ENCODE measurements at places on chromosomes 2 and 18.

GRCh38 chr18:63258749-63259566 is 60.6 kb downstream of the BCL2 start:
- DNase-seq: no peak

DNA sequence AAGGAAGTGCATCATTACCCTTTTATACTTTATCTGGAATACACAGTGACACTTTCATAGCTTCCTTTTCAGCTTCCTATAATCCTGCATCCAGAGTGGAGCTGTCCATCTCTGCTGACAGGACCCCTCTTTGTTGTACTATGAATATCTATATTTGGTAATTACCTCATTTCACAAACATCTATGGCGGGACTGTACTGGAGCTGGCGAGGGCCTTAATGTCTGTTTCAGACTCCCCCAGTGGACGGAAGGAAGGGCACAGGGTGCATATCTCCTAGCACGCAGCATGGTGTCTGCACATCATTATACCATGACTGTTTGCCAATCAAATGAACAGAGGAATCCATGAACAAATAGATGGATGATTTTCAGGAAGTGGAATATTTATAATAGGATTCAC is 142.3 kb downstream of the SOX11 start:
- DNase-seq: no peak

GRCh38 chr2:174027956-174028355 is 62.8 kb upstream of the SP3 start:
- peak; percentile 68 for DNase-seq

DNA sequence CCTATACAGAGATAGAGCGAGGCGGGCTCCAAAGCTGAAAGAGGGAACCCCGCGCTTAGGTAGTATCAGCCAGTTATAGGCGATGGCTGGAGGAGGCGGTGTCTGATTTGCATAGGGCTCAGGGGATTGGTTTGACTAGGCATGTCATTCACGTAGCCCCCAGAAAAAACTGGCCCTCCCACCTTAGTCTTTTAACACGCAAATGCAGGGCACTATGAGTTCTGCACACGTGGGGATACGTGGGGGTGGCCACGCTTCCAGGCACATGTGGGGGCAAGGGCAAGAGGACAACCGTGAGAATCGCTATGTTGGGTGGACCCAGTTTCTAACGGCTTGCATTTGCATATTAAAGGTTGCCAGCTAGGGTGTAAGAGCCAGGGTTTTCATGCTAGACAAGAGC is 56.7 kb upstream of the MSTN start:
- peak; percentile 32 for DNase-seq

GRCh38 chr18:57983965-57984364 is 60.1 kb upstream of the NEDD4L start:
- DNase-seq: no peak

- no peak for DNase-seq
Observed at GRCh38 chr2:112486895-112487294, 4.9 kb downstream of the TTL start.

- DNase-seq: peak; percentile 24
Observed at GRCh38 chr2:209458008-209458979, 34.4 kb downstream of the MAP2 start.

- peak; percentile 79 for DNase-seq
Observed at GRCh38 chr2:174561283-174561971, 36.2 kb downstream of the WIPF1 start.

DNA sequence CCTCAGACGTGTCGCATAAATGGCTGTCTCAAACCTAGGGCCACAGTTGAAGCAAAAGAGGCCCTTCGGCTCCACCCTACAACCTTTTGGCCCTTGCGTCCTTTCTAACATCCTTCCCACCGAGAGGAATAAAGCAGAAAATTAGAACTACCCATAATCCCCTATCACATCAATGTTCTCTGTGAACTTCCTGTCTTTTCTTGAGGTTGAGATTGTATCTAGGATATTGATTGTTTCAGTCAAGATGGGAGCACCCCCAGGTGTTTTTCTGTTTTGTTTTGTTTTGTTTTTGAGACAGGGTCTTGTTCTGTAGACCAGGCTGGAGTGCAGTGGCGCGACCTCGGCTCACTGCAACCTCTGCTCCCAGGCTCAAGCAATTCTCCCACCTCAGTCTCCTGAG is 23.6 kb downstream of the INPP5D start:
- DNase-seq: no peak

GRCh38 chr2:101463911-101464641 is 10.8 kb downstream of the RFX8 start:
- DNase-seq: no peak

DNA sequence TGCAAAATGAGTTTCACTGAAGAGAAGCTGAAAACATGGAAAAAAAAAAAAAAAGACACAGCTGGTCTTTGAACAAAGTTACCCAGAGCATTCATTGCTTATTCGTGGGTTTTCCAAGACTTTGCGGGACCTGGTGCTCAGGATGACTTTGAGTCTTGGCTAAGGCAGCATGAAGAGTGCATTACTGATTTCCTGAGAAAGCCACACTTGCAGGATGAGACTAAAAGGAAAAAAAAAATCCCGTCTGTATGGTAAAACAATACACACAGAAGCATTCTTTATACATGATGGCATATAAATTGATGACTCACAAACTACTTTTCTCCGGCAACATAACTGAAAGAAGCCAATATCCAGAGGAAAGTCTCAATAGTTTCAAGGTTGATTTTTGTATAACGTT is 195.4 kb downstream of the SPP2 start:
- DNase-seq: peak; percentile 38

- DNase-seq: no peak
Observed at GRCh38 chr2:215602997-215603396, 167.1 kb upstream of the FN1 start.

DNA sequence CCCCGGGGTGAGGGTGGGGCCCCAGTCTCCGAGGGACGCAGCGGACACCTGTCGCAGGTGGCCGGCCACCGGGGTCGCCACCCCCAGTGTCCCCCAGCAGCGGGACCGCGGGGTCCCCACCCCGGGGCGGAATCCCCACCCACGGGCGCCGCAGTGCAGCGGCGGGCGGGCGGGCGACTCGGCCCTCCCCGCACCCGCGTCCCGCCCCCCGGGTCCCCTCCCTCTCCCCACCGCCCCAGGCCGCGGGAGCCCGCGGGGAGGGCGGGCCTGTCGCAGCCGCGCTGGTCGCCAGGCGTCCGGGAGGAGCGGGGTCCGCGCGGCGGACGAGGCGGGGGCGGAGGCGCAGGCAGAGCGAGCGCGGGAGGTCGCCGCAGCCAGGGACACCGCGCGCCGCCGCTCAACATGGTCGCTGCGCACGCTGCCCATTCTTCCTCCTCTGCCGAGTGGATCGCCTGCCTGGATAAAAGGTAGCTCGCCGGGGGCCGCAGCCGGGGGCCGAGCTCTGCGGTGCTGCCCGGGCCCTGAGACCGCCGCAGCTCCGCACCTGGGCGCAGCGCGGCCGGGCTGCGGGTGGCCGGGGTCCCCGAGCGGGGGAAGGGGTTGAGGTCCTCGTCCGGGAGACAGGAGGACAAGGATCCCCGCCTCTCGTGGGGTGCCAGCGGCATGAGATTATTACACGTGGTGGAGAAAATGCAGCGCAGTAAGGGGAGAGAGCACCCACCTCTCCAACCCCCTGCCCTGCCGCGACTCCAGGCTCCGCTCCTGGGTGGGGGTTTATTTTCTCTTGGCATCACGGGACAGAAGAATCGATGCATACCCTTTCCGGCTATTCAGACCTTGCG is at the start of gene RAPGEF4:
RAPGEF4 (plus strand) TSS at position 264 of the 842 bp plus-strand sequence; CDS start at position 403, 139 bp downstream.
- DNase-seq: peak; percentile 62

DNA sequence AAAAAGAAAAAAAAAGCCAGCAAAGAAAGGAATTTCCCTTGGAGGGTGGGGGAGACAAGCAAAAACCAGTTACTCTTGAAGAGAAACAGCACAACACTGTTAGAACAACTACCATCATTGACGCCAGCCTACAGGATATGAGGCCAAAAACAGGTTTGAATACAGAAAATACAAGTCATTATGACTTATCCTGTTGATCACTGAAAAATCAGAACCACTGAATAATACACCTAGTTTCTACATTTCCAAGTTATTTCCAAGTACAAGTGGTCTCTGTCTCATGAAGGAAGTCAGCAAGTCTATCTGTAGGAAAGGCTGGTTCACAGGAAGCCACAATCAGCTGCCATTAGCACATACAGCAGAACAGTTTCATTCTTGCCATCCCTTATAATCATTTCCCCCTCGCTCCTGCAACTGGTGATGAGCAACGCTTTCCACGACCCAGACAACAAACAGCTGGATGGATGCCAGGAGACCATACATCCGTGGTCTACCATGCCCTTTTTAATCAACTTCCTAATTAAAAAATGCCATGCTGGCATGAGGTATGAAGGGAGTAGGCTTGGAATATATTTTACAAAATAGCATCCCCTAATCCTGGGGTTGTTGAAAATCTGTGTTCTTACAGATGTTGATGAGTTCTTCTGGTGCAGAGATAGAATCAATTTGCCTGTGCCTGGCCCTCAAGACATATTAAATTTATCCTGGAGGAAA is 10.4 kb downstream of the MYT1L start:
- no peak for DNase-seq

DNA sequence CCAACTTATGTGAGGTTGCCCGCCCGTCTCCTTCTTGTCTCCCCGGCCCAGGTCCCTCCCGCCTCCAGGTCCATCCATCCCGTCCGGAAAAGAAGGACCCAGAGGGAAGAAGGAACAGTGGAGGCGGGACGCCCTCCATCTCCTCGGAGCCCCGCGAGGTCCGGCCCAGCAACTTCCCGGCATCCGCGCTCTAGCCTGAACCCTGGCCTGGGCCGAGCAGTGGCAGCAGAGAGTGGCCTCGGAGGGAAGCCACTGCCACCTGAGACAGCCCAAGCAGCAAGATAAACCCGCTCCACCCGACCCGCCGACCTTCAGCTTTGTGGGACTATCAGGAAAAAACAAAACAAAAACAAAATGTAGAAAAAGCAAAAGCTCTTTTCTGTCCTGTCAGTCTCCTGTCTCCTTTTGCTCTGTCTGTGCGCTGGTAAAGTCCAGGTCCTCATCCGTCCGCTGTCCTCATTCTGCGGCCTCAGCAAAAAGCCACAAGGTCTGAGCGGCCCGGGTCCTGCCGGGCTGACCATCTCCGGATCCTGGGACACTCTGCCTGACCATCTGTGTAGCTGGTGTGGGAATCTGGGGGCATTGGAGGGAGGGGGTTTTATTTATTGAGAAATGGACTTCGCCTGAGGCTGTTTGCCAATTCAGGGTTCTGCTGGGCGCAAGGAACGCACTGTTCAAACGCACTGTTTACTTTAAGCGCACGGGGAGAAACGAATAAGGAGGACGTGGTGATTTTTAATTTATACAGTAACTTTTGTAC is 3.1 kb downstream of the DLX1 start:
- DNase-seq: peak; percentile 76

DNA sequence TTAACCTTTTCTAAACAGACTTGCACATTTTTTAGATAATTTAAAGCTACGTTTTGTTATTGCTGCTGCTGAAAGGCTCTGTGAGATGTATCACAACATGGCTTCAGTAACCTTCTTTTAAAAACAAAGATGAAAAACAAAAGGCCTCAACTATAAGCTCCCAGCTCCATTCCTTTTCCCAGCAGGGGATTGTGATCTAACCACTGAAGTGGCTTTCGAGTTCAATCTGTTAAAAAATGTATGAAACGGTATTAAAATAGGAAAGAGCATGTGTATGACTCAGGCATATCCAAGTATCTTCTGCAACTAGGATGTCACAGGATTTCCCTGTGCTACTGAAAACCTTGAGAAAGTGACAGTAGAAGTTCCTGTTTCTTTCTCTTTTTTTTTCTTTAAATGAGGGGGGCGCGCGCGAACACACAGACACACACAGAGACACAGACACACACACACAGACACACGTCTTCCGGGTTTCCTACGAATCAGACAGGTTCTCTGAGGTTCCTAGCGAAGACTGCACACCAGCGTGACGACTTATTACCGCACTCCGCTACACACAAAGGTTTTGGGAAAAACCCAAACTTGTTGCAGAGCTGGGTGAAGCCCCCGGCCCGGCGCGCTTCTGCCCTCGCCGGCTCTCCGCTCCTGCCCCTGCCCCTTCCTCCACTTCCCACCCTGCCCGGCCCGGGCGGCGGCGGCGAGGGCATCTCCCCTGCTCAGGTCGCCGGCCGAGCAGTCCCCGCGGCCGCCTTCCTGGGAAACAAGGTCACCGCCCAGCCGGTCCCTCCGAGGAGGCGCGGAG is 86.8 kb downstream of the RBMS1 start:
- peak; percentile 87 for DNase-seq

DNA sequence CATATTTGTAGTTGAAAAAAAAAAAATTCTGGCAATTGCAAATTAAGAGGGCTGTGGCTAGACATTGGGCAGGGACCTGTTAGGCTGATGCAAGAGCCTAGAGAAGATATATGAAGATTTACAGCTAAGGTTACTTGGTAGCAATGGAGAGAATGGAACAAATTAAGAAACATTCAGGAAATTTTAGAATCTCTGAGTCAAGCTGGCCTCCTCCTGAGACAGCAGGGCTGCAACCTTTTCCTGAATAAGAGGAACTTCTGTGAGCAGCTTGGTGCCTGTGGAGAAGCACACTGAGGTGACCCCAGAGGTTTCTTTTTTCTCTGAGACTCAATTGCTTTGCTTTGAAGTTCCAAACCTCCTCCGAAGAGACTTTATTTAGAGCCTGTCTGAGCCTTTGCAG is 118.6 kb upstream of the LRATD1 start:
- no peak for DNase-seq

DNA sequence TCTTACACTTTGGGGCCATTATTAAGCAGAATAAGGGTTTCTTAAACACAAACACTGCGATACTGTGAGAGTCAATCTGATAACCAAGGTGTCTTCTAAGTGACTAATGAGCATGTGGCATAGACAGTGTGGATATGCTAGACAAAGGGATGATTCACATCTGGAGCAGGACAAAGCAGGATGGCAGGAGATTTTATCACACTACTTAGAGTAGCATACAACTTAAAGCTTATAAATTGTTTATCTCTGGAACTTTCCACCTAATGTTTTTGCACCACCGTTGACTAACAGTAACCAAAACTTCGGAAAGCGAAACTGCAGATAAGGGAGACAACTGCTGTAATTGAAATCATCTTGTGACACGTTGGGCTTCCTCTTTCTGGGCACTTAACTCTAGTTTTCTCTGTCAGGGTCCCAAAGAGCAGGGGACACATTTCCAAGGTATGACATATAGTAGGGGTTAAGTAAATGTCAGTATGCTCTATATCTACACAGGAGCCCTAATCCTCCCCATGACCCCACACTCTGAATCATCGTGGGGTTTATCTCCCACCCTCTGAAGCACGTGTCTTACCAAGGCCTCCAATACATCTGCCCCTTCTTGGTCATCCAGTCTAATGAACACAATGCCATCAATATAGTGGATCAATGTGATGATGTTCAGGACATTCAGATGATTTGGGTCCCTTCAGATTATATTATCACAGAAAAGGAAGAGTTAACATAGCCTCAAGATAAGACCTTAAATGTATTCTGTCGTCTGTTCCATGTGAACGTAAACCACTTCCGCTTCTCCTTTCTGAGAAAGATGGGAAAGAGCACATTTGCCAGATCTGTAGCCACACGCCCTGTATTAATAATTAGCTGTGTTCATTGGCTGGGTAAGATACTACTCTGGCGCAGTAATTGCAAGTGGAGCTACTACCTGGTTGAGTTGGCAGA is 78.7 kb downstream of the FTCDNL1 start:
- no peak for DNase-seq

DNA sequence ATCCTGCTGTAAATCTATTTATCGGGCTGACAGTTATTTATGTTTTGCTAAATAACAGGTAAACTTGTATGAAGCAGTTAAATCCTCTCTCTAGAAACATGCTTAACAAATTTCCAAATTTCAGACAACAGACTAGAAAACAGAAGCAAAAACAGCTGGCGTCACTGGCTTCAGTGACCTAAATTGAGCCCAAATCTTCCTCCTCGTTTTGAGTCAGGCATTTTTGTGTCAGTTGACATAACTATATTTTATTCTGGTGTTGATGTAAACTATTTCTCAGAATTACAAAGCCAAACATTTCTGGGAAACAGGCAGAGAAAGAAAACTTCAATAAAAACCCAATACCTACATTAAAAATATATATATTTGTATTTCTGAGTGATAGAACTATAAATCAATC is 21.7 kb downstream of the RBMS1 start:
- DNase-seq: no peak
